Testis (tissue), 5 donors: ENCODE measurements at places on chromosomes 13 and 19.

DNA sequence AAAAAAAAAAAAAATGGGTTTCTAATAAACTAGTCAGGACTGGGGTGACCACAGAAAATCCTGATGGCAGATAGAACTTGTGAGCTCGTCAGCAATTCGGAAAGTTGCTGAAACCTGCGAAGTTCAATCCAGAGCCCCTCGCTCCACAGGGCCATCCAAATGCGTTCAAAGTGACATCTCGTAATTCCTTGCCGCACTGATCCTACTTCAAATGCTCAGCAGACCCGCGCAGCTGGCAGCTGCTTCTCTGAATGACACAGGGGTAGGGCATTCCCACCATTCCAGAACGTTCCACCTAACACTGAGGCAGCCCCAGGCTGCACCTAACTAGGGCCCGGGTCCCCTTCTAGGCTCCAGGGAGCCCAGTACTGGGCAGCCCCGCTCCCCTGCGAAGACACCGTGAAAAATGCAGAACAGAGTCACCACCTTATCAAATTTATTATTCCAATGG, 4.8 kb upstream of the DAPK3 start:
- H3K27ac ChIP-seq, result no peak overlapping the region
- no peaks in the 10 kb centered on the region for H3K4me1 ChIP-seq
- no peaks in the 10 kb centered on the region for H3K27me3 ChIP-seq
- DNase-seq, result no peak
- H3K4me3 ChIP-seq, result no peak overlapping the region

- no peak overlapping the region for H3K27ac ChIP-seq
- no peaks in the 10 kb centered on the region for H3K36me3 ChIP-seq
- no peak overlapping the region for H3K4me3 ChIP-seq
- H3K4me1 ChIP-seq, result peaks cover 17% of the 10 kb centered on the region
- H3K27me3 ChIP-seq, result no peaks in the 10 kb centered on the region
- no peak for DNase-seq
Measured at GRCh38 chr19:6018786-6019185, 40.8 kb upstream of the RANBP3 start.

- peak overlapping the region; percentile 60 for H3K27ac ChIP-seq
- H3K4me1 ChIP-seq, result peaks cover 40% of the 10 kb centered on the region
- H3K4me3 ChIP-seq, result no peak overlapping the region
- peak; percentile 53 for DNase-seq
- H3K27me3 ChIP-seq, result no peaks in the 10 kb centered on the region
- H3K36me3 ChIP-seq, result no peaks in the 10 kb centered on the region
Measured at GRCh38 chr13:98454389-98454881, 122.5 kb downstream of the STK24 start.

DNA sequence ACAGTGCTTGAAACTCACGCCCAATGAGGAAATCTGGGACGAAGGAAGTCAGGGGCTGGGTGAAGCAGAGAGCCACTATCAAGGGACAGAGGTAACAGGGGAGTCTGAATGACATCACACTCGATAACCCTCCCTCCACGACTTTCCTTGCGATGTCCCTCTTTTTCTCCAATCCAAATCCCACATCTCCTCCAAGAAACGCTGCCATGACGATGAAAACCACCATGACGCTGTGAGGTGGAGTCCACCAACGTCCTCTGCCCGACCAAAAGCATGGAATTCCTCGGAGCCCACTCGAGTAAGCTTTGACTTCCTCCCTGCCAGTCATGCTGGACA, 967 bp downstream of the REXO1 start:
- no peak for DNase-seq
- peak overlapping the region; percentile 97 for H3K4me3 ChIP-seq
- H3K27me3 ChIP-seq, result no peaks in the 10 kb centered on the region
- peaks cover 47% of the 10 kb centered on the region for H3K4me1 ChIP-seq
